ENCODE measurements at places on chromosomes 11 and 22.
A peak's percentile ranks its signal among the peaks of the same experiment; 100 is the strongest.

DNA sequence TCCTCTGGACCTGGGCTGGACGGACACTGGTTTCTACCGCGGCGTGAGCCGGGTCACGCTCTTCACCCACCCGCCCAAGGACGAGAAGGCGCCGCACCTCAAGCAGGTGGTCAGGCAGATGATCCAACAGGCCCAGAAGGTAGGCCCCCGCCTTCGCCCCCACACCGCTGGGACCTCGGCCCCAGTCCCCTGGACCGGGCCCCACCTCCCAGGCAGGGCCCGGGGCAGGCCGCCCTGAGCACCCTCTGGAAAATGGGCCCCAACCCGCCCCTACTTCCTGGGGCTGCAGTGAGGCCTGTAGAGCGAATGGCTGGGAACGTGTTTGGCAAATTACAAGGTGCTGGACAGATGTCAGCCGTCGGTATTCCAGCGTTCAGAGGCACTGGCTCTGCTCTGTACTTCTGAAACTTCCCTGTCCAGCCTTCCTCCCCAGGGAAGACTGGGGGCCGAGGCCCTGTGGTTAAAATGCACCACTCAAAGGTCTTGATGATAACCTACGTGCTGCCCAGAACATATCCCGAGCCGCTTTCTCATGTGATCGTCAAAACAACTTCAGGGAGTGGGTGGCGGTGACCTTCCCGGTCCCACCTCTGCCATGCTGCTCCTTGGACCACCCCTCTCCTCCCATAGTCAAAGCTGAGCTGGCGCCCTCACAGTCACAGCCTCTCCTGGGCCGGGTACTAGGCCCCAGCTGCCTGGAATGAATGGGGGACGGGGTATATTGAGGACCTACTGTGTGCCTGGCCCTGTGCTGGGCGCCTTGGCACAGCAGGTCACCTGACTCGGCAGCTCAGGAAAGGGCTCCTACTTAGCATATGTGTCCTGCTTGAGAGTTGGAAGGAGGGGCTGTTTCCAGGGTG is 869 bp downstream of the FAM83F start:
- DNase-seq, result no peak

DNA sequence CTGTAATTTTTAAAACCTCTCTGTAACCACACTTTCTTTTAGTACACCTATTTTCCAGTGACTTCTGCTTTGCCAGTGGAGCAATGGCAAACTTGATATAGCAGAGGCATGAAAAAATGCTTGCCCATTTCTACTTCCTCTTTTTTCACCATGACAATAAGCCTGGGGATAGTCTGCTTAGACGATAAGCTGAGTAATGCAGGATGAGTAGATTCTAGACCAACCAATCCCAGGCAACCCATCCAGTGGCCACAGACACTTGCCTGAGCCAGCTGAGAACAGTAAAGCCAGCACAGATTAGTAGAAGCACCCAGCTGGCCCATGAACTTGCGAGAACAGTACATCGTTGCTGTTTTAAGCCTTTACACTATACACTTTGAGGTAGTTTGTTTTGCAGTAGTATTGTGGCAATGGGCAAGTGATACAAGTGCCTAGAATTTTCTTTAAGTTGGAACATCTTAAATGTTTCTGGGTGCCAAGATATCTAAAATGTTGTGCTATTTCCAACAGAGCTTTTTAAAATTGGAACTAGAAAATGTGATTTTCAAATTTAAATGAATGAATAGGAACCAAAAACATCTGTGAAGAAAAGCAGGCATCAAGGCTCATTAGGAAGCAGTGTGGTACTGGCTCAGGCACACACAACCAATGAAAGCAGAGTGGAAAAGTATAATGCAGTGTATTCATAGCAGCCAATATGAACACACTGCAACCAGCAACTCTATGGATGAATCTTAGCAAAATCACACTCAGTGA is 37.7 kb downstream of the DDI1 start:
- peak; percentile 36 for DNase-seq

DNA sequence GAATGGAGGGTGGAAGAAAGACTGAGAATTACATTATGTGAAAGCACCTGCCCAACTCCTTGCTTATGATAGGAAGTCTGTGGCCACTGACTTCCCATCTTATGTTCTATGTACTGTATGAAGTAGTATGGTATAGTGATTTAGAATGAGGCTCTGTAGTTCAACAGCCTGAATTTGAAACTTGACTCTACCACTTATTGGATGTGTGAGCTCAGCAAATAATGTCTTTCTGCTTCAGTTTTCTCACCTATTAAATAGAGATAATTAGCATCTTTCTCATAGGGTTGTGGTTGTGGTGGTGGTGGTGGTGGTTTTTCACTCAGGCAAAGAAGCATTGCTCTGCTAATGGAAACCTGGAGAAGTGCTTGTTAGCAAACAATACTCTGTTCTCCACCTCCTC is 121.6 kb downstream of the PAX6 start:
- no peak for DNase-seq

GRCh38 chr11:37946155-37946766 is 1348.2 kb upstream of the RAG2 start:
- peak; percentile 15 for DNase-seq

- DNase-seq, result no peak
Measured at GRCh38 chr11:19301361-19301760, 60.6 kb upstream of the E2F8 start.

DNA sequence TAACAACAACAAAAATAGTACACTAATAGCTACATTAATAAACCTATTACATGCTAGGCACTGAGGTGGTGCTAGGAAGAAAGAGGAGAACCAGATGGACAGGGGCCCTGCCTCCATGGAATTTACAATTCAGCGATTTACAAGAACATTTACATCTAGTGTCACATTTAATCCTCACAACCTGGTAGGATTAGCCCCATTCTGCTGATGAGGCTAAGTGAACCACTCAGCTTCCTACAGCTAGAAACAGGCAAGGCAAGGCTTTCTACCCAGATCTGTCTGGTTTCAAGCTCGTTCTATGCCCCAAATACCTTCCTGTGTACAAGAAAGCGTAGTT is 368.4 kb downstream of the BUD13 start:
- DNase-seq, result no peak

DNA sequence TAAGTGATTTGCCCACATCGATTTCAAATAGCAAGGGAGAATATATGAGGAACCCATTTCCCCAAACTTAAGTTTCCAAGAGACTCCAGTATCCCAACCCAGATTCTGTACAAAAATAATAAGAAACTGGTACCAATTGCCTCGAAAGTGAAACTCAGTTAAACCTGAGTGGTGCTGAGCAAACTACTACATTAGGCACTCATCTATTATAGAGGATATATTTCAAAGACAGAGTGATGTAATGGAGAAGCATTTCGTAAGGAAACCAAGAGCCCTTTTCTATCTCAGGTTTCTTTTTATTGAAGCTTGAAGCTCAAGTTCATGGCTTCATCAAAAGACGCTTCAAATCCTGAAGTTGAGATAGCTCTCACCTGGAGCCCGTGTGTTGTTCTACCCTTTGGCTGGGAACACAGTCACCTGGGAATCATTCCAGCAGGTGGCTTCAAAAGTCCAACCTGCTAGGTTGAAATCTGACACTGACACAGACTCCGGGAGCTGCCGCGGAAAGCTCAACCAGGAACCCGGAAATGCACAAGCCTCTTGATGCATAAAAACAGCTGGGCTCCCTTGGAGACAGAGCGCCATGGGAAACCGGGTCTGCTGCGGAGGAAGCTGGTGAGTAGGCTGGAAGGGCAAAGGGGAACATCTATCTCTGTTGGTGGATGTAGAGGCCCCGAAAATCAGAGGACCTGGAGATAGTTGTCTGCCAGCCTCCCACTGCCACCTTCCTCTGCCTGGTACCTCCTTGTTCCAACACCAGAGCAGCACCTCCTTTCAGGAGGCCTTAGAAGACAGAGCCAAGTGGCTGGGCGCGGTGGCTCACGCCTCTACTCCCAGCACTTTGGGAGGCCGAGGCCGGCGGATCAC is at the start of gene C11orf52:
Gene C11orf52 (plus strand): TSS at position 524 of the 867 bp plus-strand sequence. CDS start 60 bp downstream, at position 584.
- DNase-seq, result no peak

GRCh38 chr11:24623121-24623520 is 126.3 kb downstream of the LUZP2 start:
- DNase-seq, result no peak
